ENCODE measurements at places on chromosomes 16 and 17. TPM values are rescaled to one million over a fixed set of nuclear protein-coding genes. Genes with fewer than 3 reads are reported as not detected.
A peak's percentile ranks its signal among the peaks of the same experiment; 100 is the strongest.

GRCh38 chr17:43832976-43833829, at the start of gene MPP3:
Gene MPP3, minus strand, starts transcription at chr17:43833146. Its CDS starts 1,240 bp downstream, at chr17:43831906.
- DNase-seq = peak; percentile 78

Gene NRN1L
- not detected for polyA plus RNA-seq

DNA sequence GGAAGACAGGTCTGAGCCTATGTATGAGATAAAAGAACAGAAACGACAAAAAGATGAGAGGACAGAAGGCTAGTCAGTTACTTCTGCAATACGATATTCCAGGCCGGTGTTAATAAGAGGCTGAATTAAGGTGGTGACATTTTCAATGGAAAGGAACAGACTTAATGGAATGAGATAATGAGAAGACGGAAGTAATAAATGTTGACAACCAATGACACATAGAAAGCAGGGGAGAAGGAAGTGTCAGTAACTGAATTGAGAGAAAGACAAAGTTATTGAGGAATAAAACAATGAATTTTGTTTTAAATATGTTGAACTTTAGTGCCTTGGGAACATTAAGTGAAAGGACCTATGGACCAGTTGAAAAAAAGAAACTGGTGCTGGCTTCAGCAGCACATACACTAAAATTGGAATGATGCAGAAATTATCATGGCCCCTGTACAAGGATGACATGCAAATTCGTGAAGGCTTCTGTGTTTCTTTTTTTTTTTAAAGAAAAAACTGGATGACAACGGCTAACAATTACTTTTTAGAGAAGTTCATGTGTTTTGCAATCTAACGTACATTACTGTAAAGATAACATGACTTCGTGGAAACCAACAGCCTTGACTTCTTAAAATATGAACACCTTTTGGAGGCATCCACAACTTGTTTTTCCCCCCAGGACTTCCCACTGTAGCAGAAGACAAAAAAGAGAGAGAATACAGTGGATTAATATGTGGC, 18.5 kb upstream of the CPD start:
- DNase-seq = no peak

- DNase-seq = no peak
Observed at GRCh38 chr16:17019366-17019765, 451.4 kb downstream of the XYLT1 start.

GRCh38 chr16:60792437-60792836, 1243.8 kb downstream of the CDH8 start:
- DNase-seq = no peak

Measured in left kidney (tissue), 8 donors.